ENCODE measurements at places on chromosomes 7 and 10.

- no peak for DNase-seq
These were observed 18.2 kb downstream of the SNX8 start for GRCh38 chr7:2295936-2296620.

DNA sequence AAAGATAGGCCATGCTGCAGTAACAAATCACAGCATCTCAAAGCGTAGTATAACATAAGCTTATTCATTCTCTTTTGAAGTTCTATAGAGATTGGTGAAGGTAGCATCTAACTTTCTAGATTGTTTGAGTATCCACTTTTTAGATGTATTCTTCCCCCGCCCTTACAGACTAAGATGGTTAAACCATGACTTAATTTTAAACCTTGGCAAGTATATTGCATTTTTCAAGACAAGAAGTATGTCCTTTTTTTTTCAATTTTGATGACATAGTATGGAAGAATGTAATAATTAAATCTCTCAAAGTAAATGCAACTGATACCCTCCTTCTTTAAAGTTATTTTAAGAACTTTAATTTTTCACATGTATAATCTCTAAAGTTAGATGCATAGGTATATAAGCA, 190.0 kb downstream of the KCND2 start:
- DNase-seq = no peak

DNA sequence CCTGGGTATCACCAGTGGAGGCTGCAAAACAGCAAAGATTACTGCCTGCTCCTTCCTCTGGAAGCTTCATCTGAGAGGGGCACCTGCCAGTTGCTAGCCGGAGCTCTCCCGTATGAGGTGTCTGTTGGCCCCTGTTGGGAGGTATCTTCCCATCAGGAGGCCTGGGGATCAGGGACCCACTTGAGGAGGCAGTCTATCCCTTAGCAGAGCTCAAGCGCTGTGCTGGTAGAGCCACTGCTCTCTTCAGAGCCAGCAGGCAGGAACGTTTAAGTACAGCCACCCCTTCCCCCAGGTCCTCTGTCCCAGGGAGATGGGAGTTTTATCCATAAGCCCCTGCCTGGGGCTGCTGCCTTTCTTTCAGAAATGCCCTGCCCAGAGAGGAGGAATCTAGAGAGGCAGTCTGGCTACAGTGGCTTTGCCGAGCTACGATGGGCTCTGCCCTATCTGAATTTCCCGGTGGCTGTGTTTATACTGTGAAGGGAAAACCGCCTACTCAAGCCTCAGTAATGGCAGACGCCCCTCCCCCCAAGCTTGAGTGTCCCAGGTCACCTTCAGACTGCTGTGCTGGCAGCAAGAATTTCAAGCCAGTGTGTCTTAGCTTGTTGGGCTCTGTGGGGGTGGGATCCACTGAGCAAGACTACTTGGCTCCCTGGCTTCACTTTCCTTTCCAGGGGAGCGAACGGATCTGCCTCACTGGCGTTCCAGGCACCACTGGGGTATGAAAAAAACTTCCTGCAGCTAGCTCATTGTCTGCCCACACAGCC, 19.6 kb downstream of the SEMA3E start:
- no peak for DNase-seq

- no peak for DNase-seq
These were observed 1095.2 kb downstream of the KCNMA1 start for GRCh38 chr10:76542307-76542930.

DNA sequence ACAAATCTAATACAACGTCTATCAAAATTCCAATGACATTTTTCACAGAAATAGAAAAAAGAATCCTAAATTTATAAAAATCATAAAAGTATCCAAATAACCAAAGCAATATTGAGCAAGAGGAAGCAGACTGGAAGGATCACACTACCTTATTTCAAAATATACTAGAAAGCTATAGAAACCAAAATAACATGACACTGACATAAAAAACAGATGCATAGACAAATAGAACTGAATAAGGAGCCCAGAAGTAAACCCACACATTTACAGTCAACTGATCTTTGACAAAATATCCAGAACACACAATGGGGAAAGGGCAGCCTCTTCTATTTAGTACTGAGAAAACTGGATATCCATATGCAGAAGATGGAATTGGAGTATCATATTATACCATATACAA, 217.5 kb downstream of the MACC1 start:
- DNase-seq = no peak

GRCh38 chr10:817371-817770, 114.1 kb downstream of the LARP4B start:
- DNase-seq = no peak

- DNase-seq = no peak
These were observed 13.1 kb upstream of the ASB4 start for GRCh38 chr7:95472581-95473161.

DNA sequence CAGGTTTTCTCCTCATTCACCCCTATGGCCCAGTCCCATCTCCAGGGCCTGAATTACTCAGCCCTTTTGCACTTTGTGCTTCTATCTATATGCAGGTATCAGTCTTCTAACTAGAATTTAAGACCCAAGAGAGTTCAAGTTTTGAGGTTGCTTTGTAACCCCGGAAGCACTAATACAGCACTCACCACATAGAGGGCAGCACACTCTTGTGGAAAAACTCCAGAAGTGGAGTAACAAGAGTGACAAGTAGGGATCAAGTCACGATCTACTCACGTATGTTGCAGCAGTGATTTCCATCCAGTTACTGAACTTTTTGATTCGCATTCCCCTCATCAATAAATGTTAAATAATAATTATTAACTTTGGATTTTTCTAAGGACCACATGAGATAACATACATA, 151.0 kb downstream of the CHCHD3 start:
- no peak for DNase-seq

GRCh38 chr7:42292991-42293521, 56.0 kb upstream of the GLI3 start:
- DNase-seq = no peak

- DNase-seq = no peak
These were observed 69.0 kb downstream of the PRSS58 start for GRCh38 chr7:142188846-142189245.

- DNase-seq = no peak
These were observed 41.9 kb downstream of the PIP4K2A start for GRCh38 chr10:22672319-22673090.

- no peak for DNase-seq
These were observed 189.5 kb downstream of the CXCL12 start for GRCh38 chr10:44195112-44196007.

DNA sequence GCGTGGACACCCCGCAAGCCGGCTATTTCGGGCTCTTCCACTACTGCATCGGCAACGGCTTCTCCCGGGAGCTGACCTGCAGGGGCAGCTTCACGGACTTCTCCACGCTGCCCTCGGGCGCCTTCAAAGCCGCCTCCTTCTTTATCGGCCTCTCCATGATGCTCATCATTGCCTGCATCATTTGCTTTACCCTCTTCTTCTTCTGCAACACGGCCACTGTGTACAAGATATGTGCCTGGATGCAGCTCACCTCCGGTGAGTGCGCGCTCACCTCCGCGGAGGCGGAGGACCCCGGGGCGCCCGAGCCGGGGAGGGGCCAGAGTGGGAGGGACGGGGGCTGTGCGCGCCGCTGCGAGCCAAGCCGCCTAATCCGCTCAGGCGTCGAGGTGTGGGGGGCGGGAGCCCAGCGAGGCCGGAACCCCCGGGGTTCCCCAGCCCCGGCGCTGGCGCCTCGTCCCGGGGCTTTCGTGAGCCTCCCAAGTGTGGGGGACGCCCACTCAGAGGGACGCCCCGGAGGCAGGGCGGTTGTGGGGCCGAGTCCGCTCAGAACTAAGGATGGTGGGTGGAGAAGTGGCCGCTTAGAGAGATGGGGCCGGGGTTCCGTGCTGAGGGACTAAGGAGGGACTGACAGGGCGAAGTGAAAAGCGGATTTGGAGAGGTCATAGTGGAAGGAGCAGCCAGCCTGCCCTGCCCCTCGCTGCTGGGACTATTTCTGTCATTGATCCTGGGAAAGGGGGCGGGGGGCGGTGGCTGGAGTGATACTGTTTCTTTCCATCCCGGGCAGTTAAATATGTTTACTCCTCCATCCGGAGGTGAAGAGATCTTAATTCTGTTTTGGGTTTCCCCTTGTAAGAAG, 795 bp downstream of the LHFPL3 start:
- no peak for DNase-seq
